NCI-H1092 treated with DMSO at 0.1 percent for 48 hours (cell line): ENCODE measurements at places on chromosomes 4 and X.

- no peak for DNase-seq
Measured at GRCh38 chrX:15107367-15107988, 162.4 kb downstream of the ASB9 start.

- DNase-seq: no peak
Measured at GRCh38 chrX:119391279-119391678, 7.9 kb upstream of the SLC25A43 start.

DNA sequence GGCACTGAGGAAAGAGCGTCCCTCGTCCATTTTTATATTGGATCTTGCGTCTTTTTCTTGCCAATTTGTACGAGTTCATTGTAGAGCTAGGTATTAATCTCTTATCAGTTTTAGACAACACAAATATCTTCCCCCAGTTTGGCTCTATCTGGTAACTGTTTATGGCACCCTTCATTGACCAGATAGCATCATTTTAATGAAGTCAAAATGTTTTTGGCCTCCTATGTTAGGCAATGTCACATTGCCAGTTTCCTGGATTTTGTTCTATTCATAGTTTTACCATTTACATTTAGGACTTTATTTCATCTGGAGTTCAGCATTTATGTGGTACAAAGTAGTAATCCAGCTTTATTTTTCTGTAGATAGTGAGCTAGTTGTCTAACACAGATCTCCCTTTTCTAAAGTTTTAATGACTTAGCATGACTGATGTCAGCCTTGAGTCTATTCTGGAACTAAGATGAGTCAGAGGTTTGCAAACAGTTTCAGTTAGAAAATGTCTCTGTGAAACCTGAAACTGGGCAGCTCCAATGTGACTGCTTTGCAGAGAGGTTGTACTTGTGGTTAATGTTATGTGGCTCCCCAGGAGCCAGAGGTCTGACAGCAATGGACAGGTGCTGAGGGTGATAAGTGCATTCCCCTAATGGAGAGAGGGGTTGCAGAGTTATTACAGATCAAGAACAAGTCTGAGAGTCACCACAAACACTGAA is 5.3 kb upstream of the STBD1 start:
- DNase-seq: no peak

- no peak for DNase-seq
Measured at GRCh38 chr4:5989236-5990225, 28.7 kb downstream of the C4orf50 start.
